ENCODE measurements at places on chromosomes 6 and 20.
A peak's percentile ranks its signal among the peaks of the same experiment; 100 is the strongest.

- no peak for DNase-seq
These were observed 132.9 kb downstream of the FOXO3 start for GRCh38 chr6:108693430-108694154.

DNA sequence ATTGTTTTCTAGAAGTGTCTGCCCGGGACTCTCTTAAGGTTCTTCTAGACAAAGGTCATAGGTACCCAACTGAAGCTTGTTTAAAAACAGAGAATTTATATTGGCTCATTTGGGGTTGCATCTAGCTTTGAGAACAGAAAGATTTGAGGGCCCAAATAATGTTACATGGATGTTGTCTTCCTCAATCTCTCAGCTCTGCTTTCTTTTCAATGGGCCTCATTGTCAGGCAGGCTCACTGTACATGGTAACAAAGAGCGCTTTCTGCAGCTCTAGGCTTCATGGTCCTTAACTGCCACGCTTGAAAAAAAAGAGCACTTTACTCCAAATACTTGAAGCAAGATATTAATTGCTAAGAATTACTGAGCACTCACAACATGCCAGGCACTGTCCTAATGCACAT lies 22.2 kb downstream of the NHLRC1 start:
- no peak for DNase-seq

DNA sequence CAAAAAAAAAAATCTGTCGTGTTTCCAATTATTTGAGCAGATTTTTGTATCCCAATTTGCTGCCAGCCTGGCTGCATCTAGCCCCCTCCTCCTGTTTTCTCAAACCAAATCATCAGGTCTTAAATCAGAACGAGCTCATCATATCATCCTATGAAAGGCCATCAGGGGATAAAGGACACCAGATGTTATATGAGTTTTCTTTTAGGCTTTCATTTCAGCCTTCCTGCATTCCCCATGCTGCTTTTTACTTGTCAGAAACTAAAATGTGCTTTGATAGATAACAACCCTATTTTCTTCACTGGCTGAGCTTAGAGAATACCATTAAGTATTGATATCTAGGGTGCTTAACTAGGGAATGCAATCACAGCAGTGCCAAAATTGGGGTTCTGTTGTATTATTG lies 968.4 kb upstream of the SLC35B3 start:
- DNase-seq, result no peak

GRCh38 chr6:39884696-39885095 lies 49.6 kb downstream of the MOCS1 start:
- no peak for DNase-seq

- DNase-seq, result no peak
These were observed 107.4 kb downstream of the COL19A1 start for GRCh38 chr6:69973763-69974162.

DNA sequence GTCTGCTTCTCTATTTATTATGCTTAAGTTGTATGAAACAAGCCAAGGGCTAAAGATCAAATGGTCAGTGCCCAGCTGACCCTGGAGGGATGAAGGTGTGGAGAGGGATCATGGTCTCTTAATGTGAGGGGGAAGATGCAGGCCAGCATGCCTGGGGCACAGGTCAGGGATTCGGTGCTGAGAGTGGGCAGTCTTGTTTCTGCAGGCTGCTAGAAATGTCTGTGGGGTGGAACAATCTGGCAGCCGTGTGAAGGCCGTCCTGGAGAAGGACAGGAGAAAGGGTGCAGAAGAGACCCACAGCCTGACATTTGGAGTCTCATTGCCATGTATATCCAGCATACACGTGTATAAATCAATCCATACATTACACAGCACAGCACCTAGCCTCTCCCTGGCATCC lies 258.3 kb upstream of the MOCS1 start:
- no peak for DNase-seq

GRCh38 chr6:27241443-27241842 lies 6.1 kb upstream of the PRSS16 start:
- no peak for DNase-seq

DNA sequence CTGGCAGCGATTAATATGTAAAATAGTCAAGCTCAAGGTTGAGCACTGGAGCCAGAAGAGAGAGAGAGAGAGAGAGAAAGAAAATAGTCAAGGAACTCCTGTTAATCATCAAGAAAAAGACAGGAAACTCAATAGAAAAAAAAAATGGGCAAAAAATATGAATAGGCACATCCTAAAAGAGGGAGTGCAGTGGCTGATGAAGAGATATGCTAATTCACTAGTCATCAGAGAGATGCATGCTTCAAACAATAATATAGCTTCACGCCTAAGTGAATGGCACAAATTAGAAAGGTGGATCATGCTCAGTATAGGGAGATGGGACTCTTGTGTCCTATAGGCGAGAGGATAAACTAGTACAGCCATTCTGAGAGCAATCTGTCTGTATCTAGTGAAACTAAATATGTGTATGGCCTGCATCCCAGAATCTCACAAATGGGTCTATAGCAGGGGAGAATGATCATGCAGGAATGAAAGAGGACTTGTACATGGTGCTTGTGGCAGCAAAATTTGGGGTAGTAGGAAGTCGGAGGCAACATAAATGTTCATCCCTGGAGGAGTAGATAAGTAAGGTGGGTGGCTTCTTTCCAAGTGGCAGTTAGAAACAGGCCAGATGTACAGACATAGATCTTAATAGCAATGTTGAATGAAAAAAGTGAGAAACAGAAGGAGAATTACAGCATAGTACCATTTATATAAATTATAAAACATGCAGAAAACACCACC lies 176.8 kb downstream of the VEGFA start:
- no peak for DNase-seq

DNA sequence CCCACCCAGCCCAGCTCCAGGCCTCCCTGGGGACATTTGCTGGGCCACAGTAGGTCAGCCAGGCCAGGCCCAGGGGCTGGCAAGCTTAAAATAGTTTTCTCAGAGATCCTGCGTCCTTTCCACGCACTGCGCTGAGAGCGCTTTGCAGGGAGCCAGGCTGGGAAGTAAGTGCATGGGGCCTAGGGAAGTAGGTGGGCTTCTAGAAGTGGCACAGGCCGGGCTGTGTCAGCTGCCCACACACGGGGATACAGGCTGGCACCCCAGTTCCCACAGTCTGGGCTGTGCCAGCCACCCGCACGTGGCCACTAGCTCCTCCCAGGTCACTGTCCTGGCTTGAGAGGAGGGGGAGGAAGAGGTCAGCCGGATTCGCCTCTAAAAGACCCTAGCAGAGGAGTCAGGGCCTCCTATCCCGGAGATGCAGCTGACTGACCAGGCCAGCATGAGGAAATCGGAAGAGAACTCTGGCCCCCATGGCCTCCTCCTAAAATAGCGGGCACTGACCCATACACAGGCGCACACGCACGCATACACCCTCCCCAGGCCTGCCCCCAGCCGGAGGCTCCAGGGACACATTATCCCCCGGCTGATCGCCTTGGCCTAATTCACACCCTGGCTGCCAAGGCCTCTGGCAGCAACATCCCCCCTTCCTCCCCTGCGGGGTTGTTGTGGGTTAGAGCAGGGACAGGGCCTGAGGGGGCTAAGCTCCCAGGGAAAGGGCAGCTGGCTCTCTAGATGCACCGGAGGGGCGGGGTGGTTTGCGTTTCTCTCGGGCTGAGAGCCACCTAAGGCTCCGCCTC lies 5.4 kb downstream of the SLCO4A1 start:
- no peak for DNase-seq

- DNase-seq, result peak; percentile 75
These were observed 22.9 kb downstream of the TOX2 start for GRCh38 chr20:43937591-43937990.

DNA sequence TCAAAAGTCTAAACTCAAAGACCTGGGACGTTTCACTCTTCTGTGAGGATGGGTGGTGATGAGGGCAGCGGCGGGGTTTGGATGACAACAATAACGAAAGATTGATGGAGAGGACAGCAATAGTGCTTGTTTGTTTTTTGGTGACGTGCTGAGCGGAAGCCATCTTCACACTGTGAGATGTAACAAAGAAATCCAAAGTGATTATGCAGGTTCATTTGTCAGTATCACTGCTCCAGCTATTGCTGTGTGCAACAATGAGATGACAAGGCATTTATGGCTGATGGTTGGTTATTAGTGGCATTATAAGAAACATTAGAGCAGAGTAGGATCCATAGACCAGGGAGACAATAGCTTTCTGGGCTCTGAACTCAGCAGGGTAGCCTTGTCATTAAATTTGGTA lies 306.7 kb downstream of the RNF144B start:
- DNase-seq, result no peak

DNA sequence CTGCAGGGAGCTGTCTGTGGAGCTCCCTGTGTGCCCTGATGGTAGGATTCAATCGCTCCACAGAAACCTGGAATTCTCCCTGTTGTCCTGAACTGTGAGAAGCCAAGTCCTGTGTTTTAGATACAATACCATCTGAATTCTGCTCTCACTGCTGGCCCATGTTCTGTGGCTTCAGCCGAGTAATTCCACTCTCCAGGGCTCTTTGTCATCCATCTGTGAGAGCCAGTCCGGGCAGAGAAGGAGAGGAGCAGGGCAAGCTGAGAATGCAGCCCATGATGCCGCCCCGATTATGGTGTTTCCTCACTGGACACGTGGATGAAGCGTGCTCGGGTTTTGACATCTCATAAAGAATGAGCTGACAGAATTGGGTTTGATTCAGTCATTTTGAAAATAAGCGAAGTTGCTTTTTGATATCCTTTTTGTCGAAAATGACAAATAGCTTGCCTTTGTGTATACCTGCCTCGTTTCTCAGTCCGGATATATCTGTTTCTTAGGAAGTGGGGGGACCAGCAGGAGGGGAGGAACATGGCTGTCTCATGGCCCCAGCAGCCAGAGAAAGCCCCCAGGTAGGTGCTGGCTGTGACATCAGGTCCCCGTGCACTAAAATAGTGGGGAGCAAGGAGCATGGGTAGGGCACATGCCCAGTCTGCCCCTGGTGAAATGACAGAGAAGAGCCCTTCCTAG lies 8.2 kb upstream of the CD93 start:
- no peak for DNase-seq

GRCh38 chr6:156423829-156424228 lies 353.3 kb upstream of the ARID1B start:
- no peak for DNase-seq

DNA sequence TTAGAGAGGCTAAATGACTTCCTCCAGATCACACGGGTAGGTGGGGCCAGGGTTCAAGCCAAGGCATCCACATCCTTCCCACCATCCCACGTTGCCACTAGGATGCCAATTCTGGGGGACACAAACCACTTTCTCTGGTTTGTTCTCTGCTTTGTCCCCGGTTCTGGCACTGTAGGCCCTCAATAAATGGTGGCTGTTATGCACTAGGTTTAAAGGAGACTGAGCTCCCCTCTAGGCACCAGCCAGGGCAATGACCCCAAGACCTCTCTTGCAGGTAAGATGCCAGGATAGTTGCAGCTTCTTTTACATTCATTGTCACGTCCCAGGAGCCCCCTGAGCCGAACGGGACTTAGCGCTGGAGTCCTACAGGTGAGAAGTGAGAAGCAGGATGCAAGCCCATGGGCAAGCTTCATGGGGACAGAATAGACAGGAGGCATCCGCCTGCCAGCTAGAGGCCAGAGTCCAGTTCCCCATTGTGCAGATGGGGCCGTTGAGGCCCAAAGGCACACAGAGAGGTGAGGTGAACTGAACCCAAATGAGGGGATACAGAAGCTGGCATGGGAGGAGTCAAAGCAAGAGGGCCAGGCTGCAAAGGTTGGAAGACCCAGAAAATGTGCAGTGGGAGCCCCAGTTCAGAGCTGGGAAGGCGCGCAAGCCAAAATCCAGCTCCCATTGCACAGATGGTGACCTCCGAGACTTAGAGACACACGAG lies 677 bp downstream of the PXMP4 start:
- no peak for DNase-seq

- DNase-seq, result no peak
These were observed 103.8 kb upstream of the PLCB4 start for GRCh38 chr20:8964959-8965562.

DNA sequence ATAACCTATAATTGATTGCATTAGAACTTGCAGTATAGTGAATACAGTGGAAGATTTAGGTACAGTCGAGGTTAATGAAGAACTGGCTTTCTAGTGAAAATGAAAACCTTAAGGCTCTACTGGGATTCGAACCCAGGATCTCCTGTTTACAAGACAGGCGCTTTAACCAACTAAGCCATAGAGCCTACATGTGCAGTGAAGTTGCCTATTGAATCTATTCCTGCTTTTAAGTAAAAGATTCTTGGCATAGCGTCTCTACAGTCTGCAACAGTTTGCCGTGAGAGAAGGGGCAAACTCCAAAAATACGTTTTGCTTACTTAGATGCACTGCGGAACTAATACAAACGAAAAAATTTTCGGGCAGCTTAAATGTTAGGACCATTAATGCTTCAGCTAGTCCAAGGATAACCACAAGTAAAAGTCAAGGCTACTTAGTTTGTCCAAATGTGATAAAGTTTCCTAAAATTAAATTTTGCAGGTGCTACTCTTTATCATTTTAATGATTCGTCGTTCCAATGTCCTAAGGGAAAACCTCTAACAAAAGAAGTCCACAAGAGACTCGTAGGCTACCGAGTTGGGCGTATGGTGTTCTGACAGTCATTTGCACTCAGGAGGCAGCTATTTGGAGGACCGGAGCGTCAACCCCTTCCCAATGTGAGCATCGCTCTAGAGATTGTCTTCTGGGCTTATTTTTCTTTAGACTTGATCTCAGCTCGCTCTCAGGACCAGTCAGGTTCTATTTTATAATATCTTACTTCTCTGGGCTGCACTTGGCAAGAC lies 31.3 kb upstream of the ZSCAN23 start:
- DNase-seq, result peak; percentile 64

DNA sequence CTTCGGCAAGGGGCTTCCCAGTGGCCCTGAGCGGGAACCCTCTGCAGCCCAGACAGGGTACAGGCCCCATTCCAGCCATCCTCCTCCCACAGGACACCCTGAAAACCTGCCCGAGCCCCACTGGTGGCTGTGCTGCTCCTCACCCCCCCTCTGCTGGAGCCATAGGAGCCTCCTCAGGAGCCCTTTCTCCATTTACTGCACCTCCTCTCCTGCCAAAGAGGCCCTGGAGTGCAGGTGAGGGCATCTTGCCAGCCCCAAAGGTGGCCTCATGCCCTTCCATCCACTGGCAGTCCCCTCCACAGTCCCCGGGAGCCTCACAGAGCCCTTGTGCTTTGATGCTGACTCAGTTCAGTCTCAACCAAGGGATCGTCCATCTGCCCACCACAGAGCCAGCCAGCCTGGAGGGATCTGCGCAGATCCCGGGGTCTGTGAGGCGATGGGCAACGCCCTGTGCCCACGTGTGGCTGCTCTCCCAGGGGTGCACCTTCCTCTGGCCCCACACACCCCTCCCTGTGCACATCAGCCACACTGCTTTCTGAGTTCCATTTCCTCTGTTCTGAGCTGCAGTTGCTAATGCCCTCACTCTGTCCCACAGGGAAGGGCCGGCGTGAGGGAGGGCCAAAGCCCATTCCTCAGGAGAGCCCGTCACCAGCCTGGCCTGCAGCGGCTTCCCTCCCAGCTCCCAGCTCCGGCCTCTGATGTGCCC lies 228.5 kb downstream of the DLL1 start:
- DNase-seq, result no peak
